Stimulated activated CD8-positive, alpha-beta memory T cell treated with anti-CD3 and anti-CD28 coated beads, Interleukin-4, amount 100 ng/mL, for 1 hour (primary cell): ENCODE measurements at places on chromosomes 12 and 14.

DNA sequence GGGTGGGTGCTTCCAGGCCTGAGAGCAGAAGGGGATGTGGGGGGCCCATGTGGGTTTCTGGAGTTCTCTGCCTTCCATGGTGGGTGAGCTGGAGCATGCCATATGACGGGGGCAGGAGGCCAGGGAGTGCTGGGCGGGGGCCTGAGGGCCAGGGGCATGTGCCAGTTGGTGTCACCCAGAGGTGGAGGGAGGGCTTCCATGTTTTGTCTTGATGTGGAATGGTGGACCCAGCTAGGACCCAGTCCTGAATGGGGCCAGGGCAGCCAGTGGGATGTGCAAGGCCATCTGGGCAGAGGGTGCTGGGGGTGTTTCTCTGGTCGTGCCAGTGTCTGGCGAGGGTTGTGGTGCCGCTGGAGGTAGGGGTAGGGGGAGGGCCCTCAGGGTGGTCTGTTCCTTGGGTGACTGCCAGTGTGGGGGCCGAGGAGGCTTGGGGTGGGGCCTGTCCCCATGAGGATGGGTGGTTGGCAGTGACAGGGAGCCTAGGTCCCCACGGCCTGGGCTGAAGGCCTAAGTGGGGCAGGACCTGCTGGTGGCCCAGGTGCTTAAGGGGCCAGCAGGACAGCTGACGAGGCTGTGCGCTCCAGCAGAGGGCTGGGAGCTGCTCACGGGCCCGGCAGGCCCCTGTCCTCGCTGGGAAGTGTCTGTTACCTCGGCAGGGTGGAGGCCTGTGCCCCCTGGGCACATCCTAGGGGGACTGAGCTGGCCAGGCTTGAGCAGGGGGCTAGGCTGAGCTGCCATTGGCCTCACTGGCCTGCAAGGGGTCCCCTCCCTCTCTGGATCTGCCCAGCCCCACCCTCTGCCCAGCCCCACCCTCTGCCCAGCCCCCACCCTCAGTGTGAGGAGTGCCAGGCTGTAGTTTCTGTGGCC is 26.8 kb downstream of the CEP170B start:
- DNase-seq = no peak

GRCh38 chr14:43479596-43480195 is 1027.4 kb downstream of the FSCB start:
- no peak for DNase-seq

DNA sequence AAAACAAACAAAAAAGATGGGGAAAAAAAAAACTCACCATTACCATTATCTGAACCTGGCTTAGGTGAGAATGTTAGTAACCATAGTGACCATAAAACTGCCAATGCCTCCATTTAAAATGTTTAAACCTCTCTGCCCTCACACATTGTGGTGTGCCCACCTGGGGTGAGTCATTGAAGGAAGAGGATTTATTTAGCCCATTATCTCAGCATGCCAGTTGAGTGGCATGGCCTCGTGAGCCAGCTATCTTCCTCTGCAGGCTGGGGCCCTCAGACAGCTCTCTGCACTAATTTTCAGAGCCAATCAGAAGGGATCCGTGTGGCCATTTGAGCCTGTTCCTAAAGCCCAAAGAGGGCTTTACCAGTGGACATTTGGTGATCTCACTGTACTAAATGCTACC is 81.8 kb upstream of the CCDC198 start:
- no peak for DNase-seq

DNA sequence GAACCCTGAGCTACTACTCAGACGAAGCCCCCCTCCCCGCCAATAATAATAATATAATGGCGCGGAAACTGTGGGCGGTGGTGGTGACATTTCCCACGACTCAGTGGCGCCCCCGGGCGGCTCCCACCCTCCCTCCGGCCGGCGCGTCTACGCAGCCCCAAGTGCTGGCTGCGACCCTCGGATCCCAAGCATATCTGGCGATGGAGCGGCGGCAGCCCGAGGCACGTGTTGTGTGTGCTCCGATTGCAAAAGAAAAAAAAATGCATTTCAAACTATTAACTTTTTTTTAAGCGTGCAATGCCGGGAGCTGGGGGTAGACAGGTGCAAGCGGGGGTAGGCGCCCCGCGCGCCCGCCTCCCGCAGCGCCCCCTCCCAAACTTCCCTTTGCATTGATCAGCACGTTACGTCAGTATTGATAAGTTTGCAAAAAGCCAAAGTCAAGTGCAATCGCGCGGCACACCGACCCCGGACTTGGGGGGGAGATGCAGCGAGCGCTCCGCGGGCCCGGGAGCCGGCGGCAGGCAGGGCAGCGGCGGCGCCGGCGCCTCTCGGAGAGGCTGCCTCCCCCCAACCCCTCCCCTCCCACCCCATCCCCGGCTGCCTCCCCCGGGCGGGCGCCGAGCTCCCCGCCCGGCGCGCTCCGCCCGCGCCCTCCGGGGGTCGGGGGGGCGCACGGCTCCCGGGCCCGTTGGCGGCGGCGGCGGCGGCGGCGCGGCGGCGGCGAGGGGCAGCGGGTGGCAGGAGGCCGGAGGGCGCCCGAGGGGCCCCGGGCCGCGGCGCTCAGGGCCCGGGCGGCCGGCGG is 113.1 kb upstream of the MYL2 start:
- no peak for DNase-seq

- peak; percentile 32 for DNase-seq
Measured at GRCh38 chr14:21852061-21852664, 178.5 kb upstream of the OR4E1 start.

GRCh38 chr12:124147575-124147974 is 147.3 kb upstream of the RFLNA start:
- DNase-seq = no peak

DNA sequence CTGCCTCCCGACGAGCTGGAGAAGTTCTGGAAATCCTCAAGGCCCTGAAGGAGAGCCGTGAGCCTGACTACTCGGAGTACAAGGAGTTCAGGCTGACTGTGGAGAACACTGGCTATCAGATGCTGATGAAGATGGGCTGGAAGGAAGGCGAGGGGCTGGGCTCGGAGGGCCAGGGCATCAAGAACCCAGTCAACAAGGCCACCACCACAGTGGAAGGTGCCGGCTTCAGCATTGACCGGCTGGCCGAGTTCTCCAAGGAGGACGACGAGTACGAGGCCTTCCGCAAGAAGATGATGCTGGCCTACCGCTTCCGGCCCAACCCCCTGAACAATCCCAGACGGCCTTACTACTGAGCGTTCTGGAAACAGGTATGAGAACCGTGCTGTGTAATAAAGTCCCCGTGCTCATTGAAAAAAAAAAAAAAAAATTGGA is 366.1 kb upstream of the ATXN7L3B start:
- no peak for DNase-seq
